A549 treated with dexamethasone at 1 μM for 4 hours (cell line): ENCODE measurements at places on chromosomes 4 and X. TPM values are rescaled to one million over a fixed set of nuclear protein-coding genes. Genes with fewer than 3 reads are reported as not detected.

The HPRT1 gene
- total RNA-seq: 103 to 133 TPM (median 109 TPM) in 5 replicates

The ZNF81 gene
- total RNA-seq: 4.6 to 5.6 TPM (median 4.9 TPM) in 5 replicates

The CTAG1A gene
- total RNA-seq: not detected in 5 replicates

The POU3F4 gene
- not detected in 5 replicates for total RNA-seq

The NSUN7 gene
- total RNA-seq: 0.22 to 0.46 TPM (median 0.35 TPM) in 5 replicates

The ARHGEF38 gene
- total RNA-seq: not detected in 5 replicates

The ERCC6L gene
- total RNA-seq: 11.3 to 13.1 TPM (median 12.4 TPM) in 5 replicates

The CENPI gene
- 10.2 to 15.8 TPM (median 14.4 TPM) in 5 replicates for total RNA-seq

The CD99L2 gene
- 49.7 to 61.1 TPM (median 56.9 TPM) in 5 replicates for total RNA-seq

The MAGEB10 gene
- not detected in 5 replicates for total RNA-seq

The FAT1 gene
- total RNA-seq: 160 to 191 TPM (median 183 TPM) in 5 replicates

The ADAMTS3 gene
- not detected in 5 replicates for total RNA-seq

The BMP2K gene
- 9.3 to 14.4 TPM (median 14.1 TPM) in 5 replicates for total RNA-seq

The TMPRSS11A gene
- total RNA-seq: not detected in 5 replicates

The AMELX gene
- not detected in 5 replicates for total RNA-seq

The APELA gene
- total RNA-seq: not detected in 5 replicates

The TMEM144 gene
- 3.0 to 3.7 TPM (median 3.5 TPM) in 5 replicates for total RNA-seq

The MAGEC1 gene
- total RNA-seq: 0.03 to 0.05 TPM (median 0.04 TPM) in 4 of 5 replicates, not detected in the other

The RAB40AL gene
- total RNA-seq: 0.14 to 0.18 TPM (median 0.15 TPM) in 3 of 5 replicates, not detected in the others
